ENCODE measurements at places on chromosomes 16 and 17.

GRCh38 chr16:87101903-87102302 lies 215.3 kb downstream of the C16orf95 start:
- no peak for DNase-seq

- DNase-seq: no peak
Observed at GRCh38 chr16:6492742-6493141, 839.9 kb upstream of the RBFOX1 start.

DNA sequence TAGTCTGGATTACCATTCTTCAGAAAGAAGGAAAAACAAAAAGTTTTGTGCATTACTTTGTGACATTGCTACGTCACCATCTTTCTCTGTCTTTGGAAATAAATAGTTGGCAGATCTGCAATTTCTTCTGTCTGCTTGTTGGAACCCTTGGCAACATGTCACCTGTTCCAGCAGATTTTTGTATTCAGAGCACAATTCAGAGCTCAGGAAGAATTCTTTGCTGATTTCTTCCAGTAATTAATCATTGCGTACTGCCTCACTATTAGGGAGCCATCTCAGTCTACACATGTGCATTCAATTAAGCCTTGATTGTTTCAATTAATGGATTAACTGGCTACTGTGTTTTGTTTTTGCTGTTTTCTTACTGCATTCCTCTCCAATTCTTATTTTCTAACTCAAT lies 467.2 kb downstream of the CDH8 start:
- no peak for DNase-seq

GRCh38 chr16:50915120-50915519 lies 173.2 kb downstream of the CYLD start:
- DNase-seq: no peak

Data from non-pigmented ciliary epithelial cell (primary cell).